KBM-7 (cell line): ENCODE measurements at places on chromosomes 12 and 14.

DNA sequence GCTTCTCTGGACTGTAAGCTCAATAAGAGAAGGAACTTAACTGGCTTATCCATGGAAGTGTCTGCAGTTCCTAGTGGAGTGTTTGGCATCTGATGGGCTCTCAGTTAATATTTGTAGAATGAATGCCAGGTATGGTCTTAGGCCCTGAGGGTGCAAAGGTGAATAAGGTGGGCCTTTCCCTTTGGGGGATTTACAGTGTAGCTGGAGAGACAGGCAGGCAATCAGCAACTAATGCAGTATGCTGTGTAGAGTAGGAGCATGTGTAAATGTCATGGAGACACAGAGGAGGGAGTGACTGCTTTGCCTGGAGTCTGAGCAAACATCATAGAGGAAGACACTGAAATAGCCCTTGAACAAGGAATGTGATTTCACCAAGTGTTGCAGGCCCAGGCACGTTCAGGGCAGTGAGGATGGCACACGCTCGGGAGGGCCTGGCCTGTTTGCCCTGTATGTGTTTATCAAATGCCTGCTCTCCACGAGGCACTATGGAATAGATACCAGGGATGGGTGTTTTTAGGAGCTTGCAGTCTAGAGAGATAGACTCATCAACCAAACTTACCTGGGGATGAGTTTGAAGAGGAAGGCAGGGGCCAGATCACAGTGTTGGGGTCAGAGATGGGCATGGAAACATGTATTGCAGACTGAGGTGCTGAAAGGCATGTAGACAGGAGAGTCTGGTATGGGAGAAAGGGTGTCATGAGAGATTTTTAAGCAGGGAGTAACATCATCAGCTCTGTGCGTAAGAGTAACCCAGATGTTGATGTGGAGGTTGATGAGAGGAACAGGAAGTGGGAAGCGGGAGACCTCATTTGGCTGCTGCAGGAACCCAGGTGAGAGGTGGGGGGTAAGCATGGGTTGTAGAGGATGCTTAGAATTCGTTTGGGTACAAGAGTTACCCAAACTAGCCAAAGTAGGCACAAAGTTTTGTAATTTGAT lies 54.1 kb downstream of the PLXNC1 start:
- DNase-seq = no peak

GRCh38 chr12:106130474-106131113 lies 8.2 kb downstream of the NUAK1 start:
- DNase-seq = no peak

DNA sequence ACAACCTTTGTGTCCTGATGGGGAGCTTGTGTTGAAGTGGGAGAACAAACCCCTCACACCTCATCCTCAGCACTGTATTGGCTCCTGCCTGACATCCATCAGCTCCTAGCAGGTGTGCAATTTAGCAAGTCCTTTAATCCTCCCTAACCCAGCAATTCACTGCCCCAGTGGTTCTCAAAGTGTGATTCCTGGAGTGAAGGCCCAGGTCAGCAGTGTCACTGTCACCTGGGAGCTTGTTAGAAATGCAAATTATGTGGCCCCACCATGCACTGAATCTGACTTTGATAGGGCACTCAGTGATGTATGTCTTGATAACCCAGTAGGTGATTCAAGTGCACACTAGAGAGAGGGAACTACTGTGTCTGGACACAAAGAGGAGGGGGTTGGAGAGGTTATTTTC lies 133.6 kb downstream of the FGD4 start:
- no peak for DNase-seq

GRCh38 chr14:75375983-75376382 lies 51.8 kb upstream of the JDP2 start:
- DNase-seq = no peak

- DNase-seq = no peak
Measured at GRCh38 chr12:263574-263973, 938 bp upstream of the SLC6A13 start.

DNA sequence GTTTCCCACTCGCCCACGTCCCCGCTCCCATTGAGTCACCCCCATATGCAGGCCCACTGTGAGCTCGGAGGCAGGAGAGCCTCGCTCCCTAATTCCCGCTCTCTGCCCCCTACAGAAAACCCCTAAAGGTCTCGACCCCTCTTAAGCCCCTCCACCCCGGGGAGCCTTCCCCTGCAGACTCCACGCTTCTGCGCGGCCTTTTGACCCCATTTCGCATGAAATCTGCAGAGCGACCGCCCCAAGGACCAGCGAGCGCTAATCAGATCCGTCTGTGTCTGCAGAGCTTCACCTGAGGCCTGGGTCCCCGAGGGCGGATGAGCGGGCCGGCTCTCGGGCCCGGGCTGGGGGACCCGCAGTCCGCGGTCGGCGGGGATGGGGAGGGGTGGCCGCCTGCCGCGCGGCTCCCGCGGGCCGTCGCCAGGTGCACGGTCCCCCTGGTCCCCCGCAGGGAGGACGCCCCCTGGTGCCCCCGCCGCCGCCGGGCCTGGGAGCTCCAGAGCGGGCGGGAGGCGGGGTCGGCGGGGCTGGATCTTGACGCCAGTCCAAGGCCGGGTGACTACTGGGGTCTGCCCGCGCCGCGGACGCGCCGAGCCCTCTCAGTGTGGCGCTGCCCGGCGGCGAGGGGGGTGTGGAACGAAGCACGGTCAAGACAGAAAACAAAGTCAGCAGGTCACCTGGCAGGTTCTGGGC lies 10.1 kb downstream of the BMP4 start:
- DNase-seq = no peak

DNA sequence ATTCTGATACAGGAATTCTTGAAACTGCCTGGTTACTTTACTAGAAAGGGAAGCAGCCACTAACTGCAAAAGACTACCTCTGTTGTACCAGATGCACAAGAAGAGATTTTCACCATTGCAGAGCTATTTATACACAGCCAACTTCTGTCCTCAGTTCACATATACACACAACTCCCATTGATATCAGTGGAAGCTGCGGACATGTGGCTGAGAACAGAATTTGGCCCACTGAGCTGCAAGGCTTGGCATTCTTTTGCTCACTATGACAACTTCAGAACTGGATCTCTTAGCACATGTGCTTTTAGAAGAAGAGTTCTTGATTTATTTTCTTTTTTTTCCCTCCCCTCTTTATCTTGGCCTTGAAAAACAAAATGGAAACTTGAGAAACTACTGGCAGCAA lies 28.3 kb downstream of the PTPRO start:
- no peak for DNase-seq

- peak; percentile 50 for DNase-seq
Measured at GRCh38 chr12:130764475-130765185, 48.5 kb upstream of the RIMBP2 start.

GRCh38 chr14:101471723-101472517 lies 89.4 kb upstream of the DIO3 start:
- no peak for DNase-seq
